Caco-2 (cell line): ENCODE measurements at places on chromosomes 6 and 20. TPM values are rescaled to one million over a fixed set of nuclear protein-coding genes. Genes with fewer than 3 reads are reported as not detected.
A peak's percentile ranks its signal among the peaks of the same experiment; 100 is the strongest.

- H3K27me3 ChIP-seq, result no peaks in the 10 kb centered on the region
- 0 out of 2 replicates have a peak, but pooled peaks cover 8% of the 10 kb centered on the region for H3K4me1 ChIP-seq
- no peaks in the 10 kb centered on the region; the same call in 1 of the 2 replicates for H3K36me3 ChIP-seq
- peak overlapping the region; percentile 66 for H3K27ac ChIP-seq
- peak; percentile 52 for DNase-seq
Measured at GRCh38 chr6:87483929-87484328, 11.2 kb downstream of the SLC35A1 start.

DNA sequence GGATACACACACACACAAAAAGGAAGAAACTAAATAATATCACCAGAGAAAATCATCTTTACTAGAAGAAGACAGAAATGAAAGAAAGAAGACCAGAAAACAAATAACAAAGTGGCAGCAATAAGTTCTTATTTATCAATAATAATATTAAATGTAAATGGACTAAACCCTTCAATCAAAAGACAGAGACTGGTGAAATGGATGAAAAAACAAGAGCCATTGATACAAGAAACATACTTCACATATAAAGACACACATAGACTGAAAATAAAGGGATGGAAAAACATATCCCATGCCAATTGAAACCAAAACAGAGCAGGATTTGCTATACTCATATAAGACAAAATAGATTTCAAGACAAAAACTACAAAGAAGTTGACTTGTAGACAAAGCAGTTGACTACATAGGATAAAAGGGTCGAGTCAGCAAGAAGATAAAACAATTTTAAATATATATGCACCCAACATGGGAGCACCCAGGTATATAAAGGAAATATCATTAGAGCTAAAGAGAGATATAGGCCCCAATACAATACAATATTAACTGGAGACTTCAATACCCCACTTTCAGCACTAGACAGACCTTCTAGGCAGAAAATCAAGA, 259.4 kb downstream of the EPM2A start:
- no peak overlapping the region for H3K27ac ChIP-seq
- no peaks in the 10 kb centered on the region for H3K4me1 ChIP-seq
- DNase-seq, result no peak
- no peaks in the 10 kb centered on the region for H3K36me3 ChIP-seq

DNA sequence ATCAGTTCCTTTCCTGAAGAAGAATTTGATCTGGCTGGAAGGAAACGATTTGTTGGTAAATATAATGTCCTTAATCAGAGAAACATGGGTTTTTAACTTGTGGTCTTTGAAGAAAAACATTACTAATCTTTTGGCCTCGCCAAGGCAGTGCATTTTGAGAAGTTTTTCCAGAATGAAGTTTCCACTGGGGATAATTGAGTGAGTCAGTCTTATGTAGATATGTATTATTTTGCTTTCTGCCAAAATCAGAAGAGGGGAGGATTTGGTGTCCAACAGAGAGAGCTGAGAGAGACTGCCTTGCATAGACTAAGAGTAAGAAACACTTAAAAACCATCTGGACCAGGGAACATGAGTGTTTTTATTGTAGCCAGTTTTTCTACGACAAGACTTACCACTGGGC, 79.9 kb downstream of the FNDC1 start:
- no peaks in the 10 kb centered on the region; the same call in 1 of the 2 replicates for H3K27me3 ChIP-seq
- DNase-seq, result no peak
- H3K27ac ChIP-seq, result no peak overlapping the region

GRCh38 chr6:126628125-126628524, 288.2 kb downstream of the CENPW start:
- H3K27ac ChIP-seq, result no peak overlapping the region
- no peaks in the 10 kb centered on the region for H3K4me1 ChIP-seq
- DNase-seq, result no peak

SOX4 gene
- total RNA-seq, result 76.8 and 77.3 TPM in 2 replicates

F13A1 gene
- total RNA-seq, result not detected in 2 replicates

OPRM1 gene
- total RNA-seq, result not detected in 2 replicates

PRPH2 gene
- total RNA-seq, result not detected in 2 replicates
